HAP-1 (cell line): ENCODE measurements at places on chromosomes 16 and 17.

GRCh38 chr17:43694081-43694870, 32.6 kb upstream of the MEOX1 start:
- DNase-seq = peak; percentile 78

DNA sequence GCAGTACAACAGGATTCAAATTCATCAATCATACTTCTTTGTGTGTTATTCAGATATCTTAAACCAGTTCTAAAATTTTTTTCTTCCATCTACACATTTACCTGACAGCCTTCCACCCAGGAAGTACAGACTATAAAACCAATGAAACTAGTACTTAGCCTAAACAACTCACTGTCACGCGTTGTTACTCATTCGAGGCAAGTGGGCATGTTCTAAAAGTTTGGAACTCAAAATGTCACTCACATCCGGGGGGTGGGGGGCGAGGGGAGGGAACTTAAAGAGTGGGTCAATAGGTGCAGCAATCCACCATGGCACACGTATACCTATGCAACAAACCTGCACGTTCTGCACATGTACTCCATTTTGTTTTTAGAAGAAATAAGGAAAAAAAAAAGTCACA, 90.4 kb upstream of the PLEKHM1 start:
- DNase-seq = no peak

GRCh38 chr16:73739049-73739769, 557.4 kb upstream of the PSMD7 start:
- no peak for DNase-seq

DNA sequence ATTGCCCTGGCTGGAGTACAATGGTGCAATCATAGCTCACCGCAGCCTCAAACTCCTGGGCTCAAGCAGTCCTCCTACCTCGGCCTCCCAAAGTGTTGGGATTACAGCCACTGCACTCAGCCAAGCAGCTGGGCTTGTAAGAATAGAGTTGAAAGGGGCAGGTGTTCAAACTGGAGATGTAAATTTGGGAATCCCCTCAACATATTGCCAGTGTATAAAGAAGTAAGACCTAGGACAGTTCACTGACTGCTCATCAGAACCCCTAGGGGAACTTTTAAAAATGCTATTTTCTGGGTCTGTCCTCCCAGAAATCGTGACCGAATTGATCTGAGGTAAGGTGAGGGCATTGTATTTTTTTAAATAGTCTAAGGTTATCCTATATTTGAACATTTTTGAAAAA, 8.9 kb upstream of the DNAJA2 start:
- DNase-seq = no peak

DNA sequence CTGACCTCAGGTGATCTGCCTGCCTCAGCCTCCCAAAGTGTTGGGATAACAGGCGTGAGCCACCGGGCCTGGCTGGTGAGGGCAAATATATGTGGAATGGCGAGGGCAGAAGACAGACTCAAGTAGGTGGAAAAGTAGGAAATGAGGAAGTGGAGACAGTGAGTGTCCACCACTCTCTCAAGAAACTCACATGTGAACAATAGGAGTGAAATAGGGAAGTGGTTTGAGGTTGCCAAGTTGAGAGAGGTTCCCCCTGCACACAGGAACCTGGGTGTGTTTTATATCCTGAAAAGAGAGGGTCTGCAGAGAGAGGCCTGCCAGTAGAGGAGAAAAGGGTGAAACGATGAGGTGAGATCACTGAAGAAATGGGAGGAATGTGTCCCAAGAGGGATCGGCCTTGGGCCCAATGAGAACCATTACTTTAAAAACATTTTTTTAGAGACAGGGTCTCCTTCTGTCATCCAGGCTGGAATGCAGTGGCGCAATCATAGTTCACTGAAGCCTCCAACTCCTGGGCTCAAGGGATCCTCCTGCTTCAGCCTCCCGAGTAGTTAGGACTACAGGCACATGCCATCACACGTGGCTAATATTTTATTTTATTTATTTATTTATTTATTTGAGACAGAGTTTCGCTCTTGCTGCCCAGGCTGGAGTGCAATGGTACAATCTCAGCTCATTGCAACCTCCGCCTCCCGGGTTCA, 17.1 kb upstream of the CORO1A start:
- DNase-seq = no peak

DNA sequence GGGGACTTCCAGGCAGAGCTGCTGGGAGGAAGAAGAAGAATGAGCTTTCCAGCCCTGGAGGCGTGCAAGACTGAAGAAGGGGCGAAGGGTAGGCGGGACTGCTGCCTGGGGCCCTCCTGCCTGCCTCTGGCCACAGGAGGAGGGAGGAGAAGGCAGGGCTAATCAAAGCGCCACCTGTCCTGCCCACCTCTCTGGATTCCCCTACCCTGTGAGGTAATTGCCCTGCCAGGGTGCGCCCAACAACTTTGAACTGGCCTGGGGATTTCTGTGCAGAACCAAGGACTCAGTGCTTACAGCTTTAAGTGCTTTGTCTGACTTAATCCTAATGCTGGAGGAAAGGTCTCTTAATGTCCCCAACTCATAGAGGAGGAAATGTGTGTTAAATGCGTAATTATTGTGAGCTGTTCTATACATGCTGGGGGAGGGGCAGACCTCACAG, at the start of gene NOXO1:
NOXO1 (minus strand) TSS at position 72 of the 439 bp plus-strand sequence. CDS start 290 bp downstream, outside the sequence.
- no peak for DNase-seq

DNA sequence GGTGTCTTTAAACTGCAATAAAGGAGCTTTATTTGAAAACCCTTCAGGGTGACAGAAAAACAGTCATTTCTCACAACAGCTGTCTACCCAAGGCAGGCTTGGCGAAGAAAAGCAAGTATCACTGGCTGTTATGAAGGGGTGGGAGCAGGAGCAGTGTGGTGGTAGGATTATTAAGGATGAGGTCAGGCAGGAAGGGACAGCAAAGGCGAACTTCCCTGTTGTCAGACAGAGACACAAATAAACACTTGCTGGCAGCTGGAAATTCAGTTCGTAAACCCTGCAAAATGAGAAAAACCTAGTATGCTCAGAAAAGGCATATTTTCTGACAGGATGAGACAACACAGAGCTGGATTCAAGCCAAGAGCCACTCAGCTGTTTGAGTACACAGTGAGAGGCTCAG, 416.3 kb upstream of the CDH5 start:
- no peak for DNase-seq

GRCh38 chr17:67165201-67165600, 79.8 kb downstream of the HELZ start:
- no peak for DNase-seq

DNA sequence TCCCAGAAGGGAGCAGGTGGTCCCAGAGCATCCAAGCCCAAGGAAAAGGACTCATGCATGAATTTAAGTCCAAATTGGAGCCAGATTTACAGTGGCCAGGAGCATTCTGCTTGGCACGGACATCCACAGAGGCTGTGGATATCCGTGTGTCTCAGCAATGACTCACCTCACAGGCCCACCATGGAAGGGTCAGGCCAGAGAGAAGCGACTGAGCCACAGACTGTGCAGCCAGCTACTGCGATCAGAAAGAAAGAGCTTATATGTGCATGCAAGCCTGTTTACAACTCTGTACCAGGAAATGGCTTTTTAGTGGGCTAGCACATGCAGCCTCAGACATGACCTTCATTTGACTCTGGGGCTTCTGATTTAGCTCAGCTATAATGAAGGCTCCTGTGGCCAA, 231.0 kb downstream of the C16orf95 start:
- DNase-seq = no peak

GRCh38 chr16:20298452-20298851, 28.9 kb downstream of the GP2 start:
- no peak for DNase-seq

- no peak for DNase-seq
These were observed 26.6 kb downstream of the GOSR2 start for GRCh38 chr17:46949291-46950174.

DNA sequence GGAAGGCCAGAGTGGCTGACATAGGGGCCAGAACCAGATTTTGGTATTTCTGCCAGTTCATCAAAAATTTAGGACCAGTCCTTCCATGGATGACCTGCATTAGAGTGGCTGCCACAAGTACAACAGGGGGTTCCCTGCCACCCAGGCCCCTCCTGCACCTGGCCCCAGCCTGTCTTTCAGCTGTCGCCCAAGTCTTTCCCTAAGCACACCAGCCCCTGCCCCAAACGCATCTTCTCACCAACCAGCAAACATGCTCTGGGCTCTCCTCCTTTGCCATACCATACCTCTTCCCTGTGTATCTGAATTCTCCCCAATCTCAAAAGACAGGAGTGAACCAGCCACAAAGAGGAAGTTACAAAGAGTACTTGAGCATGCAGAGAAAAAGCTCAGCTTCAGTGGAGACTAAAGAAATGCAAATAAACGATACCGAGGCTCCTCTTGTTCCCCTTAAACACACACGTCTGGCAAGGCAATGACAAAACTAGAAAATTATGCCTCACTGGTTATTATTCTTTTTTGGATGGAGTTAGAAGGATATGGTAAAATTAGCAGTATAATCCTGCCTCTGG, 130.6 kb downstream of the DYNLRB2 start:
- DNase-seq = no peak

- DNase-seq = no peak
These were observed 11.4 kb downstream of the SF3B3 start for GRCh38 chr16:70534971-70535370.

DNA sequence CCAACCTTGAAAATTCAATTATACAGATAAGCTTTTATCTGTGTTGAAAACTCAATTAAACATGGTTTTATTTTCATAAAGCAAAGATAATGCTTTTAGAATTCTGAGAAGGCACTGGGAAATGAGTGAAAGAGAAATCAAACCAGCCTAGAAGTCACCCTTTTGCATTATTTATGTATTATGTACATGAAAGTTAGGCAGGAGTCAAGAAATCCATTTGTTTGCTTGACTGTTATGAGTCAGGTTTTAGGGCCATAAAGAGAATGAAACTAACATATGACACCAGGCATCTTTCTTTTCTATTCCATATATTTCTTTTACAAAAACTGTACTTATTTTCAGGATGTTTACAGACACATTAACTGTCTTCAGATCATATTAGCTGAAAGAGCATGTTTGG, 23.3 kb upstream of the CDH8 start:
- DNase-seq = no peak

DNA sequence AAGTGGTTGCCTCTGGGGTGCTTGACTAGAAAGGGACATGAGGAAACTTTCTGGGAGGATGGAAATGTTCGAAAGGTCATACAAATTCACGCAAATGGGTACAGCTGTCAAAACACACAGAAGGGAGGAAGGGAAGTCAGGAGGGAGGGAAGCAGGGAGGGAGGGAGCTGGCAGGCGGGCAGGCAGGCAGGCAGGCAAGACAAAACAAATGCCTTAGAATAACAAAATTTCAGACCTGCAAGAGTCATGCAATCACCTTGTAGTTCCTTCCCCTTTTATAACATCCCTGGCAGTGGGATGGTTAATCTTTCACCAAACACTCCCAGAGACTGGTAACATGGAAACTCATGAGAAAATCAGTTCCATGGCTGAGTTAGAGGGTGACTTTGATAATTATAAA, 189.2 kb downstream of the STX8 start:
- no peak for DNase-seq

DNA sequence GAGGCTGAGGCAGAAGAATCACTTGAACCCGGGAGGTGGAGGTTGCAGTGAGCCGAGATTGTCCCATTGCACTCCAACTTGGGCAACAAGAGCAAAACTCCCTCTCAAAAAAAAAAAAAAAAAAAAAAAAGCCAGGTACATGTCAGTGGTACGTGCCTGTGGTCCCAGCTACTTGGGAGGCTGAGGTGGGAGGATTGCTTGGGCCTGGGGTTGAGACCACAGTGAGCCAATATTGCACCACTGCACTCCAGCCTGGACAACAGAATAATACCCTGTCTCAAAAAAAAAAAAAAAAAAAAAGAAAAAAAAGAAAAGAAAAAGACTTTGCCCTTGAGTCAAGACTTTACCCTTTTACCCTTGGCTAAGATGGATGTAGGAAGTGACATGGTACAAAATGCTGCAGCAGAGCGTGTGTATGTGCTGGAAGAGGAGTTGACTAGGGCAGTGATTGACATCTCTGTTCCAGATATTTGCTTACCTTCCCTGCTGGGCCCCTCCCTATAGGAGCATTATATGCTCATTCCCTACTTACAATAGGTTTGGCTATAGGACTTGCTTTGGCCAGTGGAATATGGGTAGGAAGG, 10.6 kb downstream of the STX4 start:
- no peak for DNase-seq

DNA sequence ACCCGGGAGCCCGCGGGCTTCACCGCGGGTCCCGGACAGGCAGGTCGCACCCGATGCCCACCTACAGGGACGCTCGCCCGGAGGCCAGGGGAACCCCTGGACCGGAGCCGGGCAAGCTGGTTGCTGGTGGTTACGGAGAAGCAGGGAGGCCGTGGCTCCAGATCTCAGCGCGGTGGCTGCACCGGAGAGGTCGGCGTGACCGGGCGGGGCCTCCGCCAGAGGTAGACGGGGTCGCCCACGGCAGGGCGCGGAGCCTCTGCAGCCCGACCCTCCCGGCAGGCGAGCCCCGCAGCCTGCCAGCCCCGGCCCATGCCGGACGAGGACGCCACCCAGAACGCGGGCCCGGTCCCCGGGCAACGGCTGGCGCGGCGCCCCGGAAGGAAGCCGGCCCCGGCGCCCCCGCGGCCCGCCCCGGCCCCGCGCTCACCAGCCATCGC, 341 bp downstream of the PCYT2 start:
- DNase-seq = no peak

DNA sequence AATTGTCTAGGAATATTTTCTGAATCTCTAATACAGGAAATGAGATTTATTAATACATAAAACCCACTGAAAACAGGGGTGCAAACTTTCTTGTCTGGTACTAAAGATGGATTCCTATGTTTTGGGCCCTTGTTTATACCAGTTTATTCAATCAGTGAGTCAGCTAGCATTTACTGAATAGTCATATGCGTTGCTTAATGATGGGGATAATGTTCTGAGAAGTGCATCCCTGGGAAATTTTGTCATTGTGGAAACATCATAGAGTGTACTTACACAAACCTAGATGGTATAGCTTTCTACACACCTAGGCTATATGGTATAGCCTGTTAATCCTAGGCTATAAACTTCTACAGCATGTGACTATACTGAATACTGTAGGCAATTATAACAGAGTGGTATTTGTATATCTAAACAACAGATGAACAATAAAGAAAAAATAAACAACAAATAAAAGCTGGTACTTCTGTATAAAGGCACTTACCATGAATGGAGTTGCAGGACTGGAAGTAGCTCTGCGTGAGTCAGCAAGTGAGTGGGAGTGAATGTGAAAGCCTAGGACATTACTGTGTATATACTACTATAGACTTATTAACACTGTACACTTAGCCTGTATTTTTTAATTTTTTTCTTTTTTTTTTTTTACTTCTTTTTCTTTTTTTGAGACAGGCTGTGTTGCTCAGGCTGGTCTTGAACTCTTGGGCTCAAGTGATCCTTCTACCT, 63.7 kb downstream of the SIAH1 start:
- no peak for DNase-seq
